ENCODE measurements at places on chromosomes 7 and 10.

GRCh38 chr7:5525271-5526099 is 101.9 kb upstream of the TNRC18 start:
- DNase-seq: no peak

DNA sequence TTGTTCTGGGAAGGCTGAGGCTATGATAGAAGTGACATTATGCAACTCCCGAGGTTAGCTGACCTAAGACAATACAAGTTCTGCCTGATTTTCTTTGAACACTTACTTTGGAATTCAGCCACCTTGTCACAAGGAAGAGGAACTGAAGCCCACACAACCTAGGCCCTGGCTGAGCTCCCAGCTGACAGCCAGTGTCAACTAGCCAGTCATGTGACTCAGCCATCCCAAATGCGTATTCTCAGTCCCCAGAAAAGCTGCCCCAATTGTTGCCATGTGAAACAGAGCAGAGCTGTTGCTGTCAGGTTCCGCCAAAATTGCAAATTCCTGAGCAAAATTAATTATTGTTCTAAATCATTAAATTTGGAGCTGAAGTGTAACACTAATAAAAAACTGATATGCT is 1010.0 kb downstream of the XPNPEP1 start:
- DNase-seq: no peak

DNA sequence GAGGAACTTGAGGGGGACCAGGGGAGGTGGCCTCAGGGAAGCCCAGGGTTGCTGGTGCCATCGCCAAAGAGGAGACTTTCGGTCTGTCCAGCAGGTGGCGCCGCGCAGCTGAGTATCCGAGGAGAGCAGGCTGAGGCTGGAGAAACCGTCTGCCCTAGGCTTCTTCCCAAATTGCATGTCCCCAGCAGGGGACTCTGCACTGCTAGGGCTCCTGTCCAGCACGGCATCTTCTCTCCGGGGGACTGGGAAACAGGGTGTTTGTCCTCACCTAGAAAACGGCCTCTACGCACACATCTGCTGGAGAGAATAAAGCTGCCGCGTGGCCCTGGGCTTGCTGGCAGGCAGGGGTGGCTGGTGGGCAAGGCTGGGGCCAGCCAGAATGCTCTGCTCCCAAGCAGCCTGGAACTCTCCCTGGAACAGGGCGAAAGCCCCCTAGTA is 161.9 kb downstream of the SH2D4B start:
- peak; percentile 78 for DNase-seq

- no peak for DNase-seq
Measured at GRCh38 chr10:13421382-13421917, 73.4 kb upstream of the SEPHS1 start.

DNA sequence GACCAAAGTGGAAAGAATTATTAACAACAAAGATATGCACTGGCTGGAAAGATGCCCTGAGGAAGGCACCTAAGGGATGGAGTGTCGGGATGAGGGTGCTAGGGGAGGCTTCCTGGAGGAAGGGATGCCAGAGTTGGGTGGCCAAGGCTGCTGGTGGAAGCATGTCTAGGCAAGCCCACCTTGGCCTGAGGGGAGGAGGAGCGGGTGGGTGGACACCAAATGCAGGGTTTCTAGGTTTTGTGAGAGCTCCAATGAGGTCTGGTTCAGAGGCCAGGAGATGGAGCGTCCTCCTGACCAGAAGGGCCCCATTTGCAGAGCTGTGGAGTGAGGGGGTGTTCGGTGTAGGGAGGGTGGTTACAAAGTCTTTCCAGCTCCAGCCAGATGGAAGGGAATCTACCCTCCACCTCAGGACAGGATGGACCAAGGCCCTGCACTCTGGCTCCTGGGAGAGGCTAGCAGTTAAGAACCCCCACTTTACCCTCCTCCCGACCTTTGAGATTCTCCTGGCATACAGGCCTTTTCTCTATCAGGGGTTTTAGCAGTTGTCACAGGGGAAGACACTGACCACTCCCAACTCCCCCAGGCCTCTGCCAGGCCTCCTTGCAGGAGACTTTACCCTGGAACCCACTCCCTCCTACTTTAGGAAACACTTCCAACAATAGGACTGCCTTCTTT is 3.0 kb upstream of the DDIT4 start:
- DNase-seq: no peak

GRCh38 chr7:113279256-113279655 is 160.9 kb upstream of the SMIM30 start:
- no peak for DNase-seq

DNA sequence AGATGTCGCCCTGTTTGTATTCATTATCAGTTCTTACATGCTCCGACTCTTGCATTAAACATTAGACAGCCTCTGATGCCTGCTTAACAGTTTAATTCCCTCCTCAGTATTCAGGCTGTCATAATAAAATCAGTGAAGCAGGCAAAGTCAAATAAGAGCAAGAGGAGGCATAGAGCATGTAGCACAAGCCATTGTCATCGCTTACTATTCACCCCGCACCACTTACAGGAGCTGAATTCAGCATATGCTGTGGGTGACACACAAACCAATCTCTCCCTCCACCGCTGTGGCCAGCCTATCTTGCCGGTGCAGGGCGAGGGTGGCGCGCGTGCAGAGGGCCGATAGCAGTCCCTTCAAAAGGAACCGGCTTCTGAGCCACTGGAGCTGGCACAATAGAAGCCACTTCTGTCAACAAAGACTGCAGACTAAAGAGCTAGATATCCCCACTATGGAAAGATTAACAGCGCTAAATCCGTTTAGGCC is 433.2 kb upstream of the MGMT start:
- DNase-seq: no peak

DNA sequence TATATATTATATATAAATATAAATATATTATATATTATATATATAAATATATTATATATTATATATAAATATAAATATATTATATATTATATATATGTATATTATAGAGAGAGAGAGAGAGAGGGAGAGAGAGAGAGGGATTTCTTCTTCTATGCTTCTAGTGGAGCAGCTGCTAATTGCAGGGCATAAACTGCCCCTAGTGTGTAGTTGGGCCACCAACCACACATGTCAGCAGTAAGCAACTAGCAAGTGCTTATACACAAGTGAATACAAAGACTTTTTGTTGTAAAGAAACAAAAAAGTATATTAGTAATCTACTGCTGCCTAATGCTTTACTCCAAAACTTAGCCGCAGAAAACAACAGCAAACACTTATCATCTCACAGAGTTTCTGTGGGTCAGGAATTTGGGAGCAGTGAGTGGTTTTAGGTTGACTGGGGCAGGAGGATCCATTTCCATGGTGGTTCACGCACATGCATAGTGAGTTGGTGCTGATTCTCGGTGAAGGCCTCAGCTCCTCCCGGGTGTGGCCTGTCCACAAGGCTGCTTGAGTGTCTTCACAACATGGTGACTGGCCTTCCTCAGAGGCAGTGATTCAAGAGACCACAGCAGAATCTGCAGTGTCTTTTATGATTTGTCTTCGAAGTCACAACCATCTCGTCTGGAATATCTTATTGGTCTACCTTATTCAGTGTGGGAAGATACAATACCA is 25.5 kb upstream of the BAG3 start:
- no peak for DNase-seq

DNA sequence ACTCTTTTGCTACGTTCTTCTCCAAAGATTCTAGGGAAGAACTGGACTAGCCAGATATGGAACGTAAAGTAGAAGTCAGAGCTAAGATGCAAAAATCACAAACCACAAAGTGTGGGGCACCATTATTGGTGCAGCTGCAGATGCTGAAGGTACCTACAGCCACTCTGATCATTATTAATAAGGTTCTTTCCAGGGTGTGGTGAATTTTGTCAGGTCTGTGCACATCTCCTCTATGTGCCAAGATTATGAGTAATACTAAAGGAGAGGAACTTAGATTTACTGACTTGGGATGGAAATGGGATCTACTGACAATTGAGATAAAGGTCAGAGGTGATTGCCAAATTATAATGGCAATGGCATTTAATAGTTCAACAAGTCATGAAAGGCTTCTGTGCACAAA is 148.2 kb downstream of the RAPGEF5 start:
- DNase-seq: no peak

GRCh38 chr10:43083764-43084163 is 6.9 kb downstream of the RET start:
- no peak for DNase-seq

DNA sequence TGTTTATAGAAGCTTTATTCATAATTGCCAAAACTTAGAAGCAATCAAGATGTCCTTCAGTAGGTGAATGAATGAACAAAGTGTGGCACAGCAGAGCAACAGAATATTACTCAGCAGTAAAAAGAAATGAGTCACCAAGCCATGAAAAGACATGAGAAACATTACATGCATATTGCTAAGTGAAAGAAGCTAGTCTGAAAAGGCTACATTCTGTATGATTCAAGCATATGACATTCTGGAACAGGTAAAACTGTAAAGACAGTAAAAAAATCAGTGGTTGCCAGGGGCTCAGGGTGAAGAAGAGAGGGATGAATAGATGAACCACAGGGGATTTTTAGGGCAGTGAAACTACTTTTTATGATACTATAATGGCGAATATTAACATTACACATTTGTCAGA is 80.9 kb upstream of the APBB1IP start:
- no peak for DNase-seq

- DNase-seq: no peak
Measured at GRCh38 chr10:117362313-117362712, 12.9 kb downstream of the PDZD8 start.

All from HL-60 (cell line).